A549 (cell line): ENCODE measurements at places on chromosomes 16 and 17.

- no peak for DNase-seq
These were observed 81.6 kb upstream of the CDC42EP4 start for GRCh38 chr17:73393381-73393780.

GRCh38 chr17:13086142-13086769 lies 68.4 kb upstream of the ELAC2 start:
- no peak for DNase-seq

GRCh38 chr16:10098991-10099390 lies 83.2 kb downstream of the GRIN2A start:
- no peak for DNase-seq

DNA sequence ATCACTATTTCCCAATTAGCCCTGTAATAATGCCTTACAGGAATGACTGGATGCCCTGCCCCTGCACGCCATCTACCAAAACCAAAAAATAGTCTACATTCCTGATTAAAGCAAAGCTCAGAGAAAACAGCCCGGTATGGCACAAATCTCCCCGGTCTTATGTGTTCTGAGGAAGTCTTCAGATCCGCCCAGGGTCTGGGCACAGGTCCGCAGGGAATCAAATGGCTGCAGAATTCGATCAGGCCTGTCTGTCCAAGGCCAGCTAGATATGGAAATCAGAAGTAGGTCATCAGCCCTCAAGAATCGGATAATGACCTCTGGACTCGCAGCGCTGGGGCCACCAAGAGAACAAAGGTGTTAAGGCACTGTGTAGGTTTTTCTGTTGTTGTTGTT lies 171.0 kb downstream of the ZFHX3 start:
- DNase-seq = no peak

- DNase-seq = no peak
These were observed 65.5 kb downstream of the PIGL start for GRCh38 chr17:16282522-16282921.

DNA sequence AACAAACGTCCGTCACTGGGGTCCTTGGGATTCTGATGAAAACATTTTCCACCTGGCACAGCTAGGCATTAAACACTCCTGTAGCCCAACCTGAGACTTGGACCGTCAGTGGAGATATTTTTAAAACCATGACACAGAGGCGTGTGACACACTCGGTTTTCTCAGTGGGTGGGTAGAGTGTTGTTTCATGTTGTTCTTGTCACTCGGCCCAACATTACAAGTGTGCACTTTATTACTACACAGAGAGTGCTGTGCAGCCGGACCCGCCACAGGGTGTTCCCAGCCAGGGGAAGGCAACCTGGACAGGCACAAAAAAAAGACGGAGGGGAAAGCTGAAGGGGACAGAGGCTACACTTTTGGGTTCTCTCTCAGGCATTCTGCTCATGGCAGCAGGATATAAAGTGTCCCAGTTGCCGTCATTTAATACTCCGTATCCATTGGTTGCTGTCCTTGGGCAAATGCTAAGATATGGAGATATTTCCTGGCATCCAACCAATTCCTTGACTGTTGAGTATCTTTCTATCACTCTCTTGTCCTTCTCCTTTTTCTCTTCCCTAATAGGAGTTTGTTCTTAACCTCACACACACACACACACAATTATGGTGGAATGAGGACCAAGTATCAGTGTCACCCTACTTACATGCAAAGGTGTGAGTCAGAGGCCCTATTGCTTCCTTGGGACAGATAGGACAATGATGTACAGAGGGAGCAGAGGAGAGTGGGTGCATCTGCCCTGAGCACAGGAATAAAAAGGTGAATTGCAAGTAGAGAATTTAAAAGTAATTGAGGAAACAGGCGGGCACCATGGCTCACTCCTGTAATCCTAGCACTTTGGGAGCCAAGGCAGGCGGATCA lies 154.1 kb upstream of the SOX9 start:
- DNase-seq = no peak

- no peak for DNase-seq
These were observed 36.8 kb downstream of the ADCY7 start for GRCh38 chr16:50303041-50303604.

DNA sequence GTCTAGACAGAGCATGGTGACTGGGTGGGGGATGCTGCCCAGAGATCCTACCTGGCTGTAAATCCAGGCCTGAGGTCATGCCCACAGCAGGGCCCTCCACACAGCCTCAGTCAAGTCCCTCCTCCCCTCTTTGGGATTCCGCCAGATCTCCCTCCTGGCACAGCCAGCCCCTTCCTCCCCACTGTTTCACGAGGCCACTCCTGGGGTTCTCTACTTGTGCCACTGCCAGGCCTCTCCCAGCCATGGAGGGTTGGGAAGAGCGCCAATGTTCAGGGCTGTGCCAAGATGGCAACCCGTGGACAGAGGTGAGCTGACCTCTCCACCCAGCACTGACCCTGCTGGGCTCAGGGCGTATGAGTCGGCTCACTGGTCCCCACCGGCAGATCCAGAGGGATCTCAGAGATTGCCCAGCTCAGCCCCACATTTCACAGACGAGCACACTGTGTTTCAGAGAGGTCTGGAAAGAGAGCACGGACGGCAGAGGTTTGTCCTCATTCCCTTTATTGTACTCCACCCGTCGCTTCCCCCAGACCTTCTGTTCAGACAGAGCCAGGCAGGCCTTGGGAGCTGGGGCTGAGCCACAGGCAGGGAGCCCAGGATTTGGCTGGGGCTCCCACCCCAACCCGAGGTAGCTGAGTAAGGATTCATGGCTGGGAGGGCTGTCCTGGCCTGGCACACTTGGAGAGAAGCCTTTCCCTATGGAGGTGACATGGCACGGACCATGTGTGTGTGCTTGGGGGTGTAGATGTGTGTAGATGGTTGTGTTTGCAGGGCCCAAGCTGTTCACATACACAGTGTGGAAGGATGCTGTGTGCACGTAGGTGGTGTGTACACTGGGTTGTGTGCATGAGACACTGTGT lies 3.5 kb upstream of the CAMKK1 start:
- DNase-seq = no peak

DNA sequence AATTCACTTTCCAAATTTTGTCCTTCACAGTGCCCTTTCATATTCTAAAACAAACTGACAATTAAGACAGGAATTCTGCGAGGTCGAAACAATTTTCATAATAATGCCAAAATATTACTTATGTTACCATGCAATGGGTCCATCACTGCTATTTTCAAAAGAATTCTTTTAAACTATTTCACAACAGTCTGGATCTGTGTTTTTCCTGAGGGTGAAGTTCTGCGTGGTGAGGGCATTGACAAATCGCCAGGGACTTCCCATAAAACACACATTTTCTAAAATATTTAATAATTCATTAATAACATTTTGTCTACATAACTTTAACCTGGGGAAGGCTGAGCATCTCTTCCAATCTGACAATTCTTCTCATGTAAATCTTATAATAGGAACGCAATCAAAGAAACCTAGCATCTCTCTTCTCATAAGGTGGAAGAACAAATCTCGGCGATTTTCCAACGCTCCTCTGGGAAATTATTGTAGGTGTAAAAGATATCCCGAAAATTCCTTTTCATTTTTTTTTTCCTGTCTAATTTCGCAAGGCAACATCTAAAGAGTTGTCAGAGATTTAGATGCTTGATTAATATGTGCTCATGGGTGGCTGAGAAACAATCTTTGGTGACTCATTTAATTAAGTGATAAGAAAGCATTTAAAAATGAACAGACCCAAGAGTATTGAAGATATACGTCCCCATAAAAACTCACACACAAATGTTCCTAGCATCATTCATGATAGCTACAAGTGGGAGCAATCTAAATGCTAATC lies 41.5 kb downstream of the CALB2 start:
- DNase-seq = no peak

DNA sequence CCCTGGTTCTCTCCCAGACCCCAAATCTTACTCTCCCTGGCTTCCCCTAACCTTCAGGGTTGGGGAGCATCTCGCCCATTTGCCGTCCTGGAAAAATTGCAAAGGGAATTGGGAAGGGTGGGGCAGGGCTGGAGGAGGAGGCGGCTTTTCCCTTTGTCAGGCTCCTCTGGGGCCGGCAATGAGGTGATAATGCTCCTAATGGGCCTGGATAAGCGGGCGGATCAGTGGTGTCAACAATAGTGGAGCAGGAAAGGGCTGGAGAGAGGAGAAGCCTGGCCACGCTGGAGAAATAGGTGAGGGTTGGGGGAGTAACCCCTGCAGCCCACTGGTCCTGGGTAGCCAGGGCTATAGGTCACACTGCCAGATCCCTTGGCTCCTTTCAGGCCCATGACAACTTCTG lies 12.3 kb downstream of the SCN4A start:
- no peak for DNase-seq

DNA sequence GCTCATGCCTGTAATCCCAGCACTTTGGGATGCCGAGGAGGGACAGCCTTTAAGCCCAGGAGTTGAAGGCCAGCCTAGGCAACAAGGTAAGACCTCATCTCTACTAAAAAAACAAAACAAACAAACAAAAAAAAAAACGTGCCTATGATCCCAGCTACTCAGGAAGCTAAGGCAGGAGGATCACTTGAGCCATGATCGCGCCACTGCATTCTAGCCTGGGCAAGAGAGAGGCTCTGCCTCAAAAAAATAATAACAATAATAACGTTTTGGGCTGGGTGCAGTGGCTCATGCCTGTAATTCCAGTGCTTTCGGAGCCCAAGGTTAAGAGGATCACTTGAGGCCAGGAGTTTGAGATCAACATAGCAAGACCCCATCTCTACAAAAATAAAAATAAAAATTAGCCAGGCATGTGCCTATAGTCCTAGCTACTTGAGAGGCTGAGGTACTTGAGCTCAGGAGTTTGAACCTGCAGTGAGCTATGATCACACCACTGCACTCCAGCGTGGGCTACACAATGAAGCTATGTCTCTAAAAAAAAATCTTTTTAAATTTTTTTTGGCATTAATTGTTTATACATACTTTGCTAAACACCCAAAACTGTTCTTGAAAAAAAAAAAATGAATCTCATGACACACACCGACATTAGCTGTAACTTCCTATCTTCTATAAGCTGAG lies 3.3 kb downstream of the PHLPP2 start:
- no peak for DNase-seq

DNA sequence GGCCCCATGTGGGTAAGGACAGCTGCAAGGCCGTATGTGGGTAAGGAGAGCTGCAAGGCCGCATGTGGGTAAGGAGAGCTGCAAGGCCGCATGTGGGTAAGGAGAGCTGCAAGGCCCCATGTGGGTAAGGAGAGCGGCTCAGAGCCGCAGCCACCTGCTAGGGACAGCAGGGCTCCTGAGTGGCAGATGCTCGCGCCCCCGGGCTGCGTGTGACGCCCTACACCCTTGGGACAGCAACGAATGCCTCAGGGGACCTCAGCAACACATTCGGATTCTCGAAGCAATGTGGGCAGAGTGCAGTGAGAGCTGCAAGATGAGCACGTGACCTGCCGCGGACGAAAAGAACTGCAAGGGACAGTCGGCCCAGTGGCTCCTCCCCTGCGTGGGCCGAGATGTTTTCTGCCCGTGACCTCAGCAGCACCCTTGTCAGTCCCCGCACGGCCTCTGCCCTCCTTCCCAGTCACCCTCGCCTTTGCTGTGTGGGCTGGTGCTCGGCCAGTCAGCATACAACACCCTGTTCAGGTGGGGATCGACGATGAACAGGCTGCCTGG lies 9.6 kb upstream of the SLC38A8 start:
- DNase-seq = no peak

- DNase-seq = no peak
These were observed 89.3 kb upstream of the GSE1 start for GRCh38 chr16:85523602-85524364.

DNA sequence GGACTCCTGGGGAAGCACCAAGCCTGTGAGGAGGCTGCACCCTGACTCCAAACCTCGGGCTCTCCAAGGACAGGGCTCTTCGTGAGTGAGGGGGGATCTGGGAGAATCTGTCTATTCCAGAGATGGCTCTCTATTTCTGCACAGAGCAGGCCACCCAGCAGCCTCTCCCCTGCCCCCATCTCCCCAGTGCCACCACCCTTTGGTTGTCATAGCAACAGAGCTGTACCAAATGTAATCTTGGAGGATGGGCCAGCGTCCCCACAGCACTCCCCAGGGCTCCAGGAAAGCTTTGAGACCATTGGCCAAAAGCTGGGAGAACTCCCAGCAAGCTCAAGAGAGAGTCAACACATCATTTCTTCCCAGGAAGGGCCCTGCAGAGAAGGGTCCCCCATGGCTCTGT lies 49.3 kb downstream of the ABCC12 start:
- no peak for DNase-seq

DNA sequence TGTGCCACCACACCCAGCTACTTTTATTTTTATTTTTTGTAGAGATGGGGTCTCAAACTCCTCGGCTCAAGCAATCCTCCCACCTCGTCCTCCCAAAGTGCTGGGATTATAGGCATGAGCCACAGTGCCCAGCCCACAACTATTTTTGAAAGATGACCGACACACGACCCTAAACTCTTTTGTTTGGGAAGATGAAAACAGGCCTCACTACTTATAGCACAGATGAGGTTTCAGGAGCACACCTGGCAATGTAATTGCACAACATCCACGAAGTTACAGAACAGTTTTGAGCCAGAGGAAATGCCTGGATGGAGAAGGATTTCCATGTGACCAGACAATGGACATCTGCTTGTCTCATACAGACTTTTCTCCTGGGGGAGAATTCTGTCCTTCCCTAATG lies 43.4 kb upstream of the PRSS54 start:
- no peak for DNase-seq

DNA sequence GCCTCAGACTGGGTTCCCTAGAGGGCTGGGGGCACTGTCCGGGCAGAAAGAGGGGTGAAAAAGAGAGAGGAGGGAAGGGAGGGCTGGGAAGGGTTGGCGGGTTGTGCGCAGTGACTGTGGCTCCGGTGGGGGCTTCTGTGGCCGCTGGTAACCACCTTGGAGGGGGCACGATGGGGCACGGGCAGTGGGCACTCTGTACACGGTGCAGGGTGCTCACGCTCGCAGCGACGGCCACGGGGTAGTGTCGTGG lies 588 bp downstream of the PLLP start:
- no peak for DNase-seq

DNA sequence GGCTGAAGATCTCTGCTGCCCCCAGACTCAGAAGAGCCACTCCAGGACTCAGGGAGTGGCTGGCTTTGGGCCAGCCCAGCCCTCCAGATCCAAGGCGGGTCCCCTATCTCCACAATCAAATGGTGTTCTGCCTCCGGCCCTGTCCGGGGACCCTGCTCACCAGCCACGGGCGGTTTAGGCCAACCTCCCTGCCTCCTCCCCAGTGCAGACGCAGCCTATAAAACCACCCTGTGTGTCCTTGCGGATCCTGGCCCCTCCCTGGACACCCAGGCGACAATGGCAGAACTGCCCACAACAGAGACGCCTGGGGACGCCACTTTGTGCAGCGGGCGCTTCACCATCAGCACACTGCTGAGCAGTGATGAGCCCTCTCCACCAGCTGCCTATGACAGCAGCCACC lies at the start of gene SLC12A3:
SLC12A3 (plus strand) TSS at position 248 of the 400 bp plus-strand sequence; CDS start at position 277, 29 bp downstream.
- DNase-seq = no peak

DNA sequence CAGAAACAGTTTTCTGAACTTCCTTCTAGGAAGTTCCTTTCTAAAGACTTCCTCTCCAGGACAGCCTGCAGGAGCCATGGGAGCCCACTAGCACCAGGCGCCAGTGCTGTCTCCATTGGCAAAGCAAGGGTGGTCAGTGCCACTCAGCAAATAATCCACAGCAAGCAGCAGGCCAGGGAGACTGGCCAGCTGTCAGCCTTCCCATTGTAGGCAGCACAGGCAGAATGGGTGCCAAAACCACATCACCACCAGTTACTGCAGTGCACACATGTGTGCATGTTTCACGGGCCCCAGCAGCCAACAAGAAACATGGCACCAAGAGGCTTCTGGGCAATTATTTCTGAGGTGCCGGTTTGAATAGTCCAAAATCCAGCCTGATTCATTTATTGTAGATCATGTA lies 26.7 kb downstream of the DNASE1 start:
- DNase-seq = no peak

- DNase-seq = no peak
These were observed 15.4 kb downstream of the HS3ST3B1 start for GRCh38 chr17:14316126-14316832.

- DNase-seq = no peak
These were observed 29.4 kb downstream of the NARF start for GRCh38 chr17:82487910-82488309.
